ENCODE measurements at places on chromosomes 11 and 22.
A peak's percentile ranks its signal among the peaks of the same experiment; 100 is the strongest.

- no peak for DNase-seq
Measured at GRCh38 chr11:96736601-96737000, 346.8 kb downstream of the JRKL start.

GRCh38 chr11:35911013-35911412 is 32.8 kb upstream of the LDLRAD3 start:
- no peak for DNase-seq

DNA sequence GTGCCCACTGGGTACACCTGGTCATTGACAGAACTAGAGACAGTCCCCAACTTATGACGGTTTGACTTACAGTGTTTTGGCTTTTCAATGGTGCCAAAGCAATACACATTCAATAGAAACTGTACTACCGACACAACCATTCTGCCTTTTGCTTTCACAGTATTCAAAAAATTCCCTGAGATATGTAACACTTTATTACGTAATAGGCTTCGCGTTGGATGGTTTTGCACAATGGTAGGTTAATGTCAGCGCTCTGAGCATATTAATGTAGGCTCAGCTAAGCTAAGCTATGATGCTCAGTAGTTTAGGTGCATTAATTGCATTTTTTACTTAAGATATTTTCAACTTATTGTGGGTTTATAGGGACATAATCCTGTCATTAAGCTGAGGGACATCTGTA is 105.1 kb upstream of the B3GAT1 start:
- DNase-seq = no peak

DNA sequence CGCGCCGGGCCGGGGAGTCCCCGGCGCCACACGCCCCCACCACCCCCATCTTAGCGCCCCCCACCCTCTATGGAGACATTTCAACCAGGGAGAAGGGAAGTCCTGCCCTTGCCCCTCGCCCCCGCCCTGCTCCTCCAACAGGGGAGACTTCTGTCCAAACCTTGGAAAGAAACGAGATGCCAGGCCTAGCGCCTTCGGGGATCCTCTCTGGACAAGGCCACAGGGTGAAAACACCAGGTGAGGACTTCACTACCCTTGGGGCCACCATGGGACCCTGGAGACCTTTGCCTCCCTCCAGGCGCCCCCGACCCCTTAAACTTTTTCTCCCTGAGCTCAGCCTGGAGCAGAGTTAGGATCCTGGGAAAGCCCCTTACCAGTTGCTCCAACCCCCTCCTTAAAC is 11.6 kb upstream of the NPAS4 start:
- DNase-seq = no peak

GRCh38 chr11:73753938-73754337 is 6.9 kb downstream of the RAB6A start:
- DNase-seq = no peak

- DNase-seq = no peak
Measured at GRCh38 chr22:29148826-29149225, 56.9 kb upstream of the EMID1 start.

- DNase-seq = no peak
Measured at GRCh38 chr11:84524422-84525051, 1102.6 kb downstream of the DLG2 start.

DNA sequence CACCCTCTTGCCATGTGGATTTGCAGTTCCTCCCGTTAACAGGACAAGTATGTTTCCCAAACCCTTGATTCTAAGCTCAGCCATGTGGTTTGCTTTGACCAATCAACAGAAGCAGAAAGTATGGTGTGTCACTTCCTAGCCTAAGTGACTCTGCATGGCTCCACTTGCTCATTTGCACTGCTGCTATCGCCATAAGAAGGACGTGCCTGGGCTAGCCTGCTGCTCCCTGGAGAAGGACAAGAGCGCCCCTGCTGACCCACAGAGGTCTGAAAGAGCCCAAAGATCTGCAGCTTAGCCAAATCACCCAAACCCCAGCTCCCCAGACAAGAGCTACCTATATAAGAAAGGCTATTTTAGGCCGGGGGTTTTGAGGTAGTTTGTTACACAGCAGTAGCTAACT is 18.0 kb downstream of the TBRG1 start:
- DNase-seq = no peak

DNA sequence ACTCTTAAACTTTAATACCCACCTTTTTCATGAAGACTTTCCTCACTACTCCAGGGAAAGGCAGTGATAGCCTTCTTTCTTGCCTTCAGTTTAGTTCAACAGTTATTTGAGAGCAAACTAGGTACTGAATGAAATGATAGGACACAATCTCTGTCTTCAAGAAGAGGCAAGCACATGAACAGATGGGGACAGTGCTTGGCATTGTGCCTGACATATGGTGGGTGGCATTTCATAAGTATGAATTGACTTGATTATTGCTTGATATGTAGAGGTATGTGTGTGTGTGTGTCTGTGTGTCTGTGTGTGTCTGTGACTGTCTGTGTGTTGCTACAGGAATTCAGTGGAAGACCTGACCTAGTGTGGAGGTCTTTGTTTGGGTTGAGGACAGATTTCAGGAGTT is 504.1 kb downstream of the NELL1 start:
- DNase-seq = no peak

- no peak for DNase-seq
Measured at GRCh38 chr22:50016988-50017700, 4.6 kb upstream of the IL17REL start.

GRCh38 chr11:113172382-113172951 is 141.9 kb upstream of the TTC12 start:
- DNase-seq = no peak

DNA sequence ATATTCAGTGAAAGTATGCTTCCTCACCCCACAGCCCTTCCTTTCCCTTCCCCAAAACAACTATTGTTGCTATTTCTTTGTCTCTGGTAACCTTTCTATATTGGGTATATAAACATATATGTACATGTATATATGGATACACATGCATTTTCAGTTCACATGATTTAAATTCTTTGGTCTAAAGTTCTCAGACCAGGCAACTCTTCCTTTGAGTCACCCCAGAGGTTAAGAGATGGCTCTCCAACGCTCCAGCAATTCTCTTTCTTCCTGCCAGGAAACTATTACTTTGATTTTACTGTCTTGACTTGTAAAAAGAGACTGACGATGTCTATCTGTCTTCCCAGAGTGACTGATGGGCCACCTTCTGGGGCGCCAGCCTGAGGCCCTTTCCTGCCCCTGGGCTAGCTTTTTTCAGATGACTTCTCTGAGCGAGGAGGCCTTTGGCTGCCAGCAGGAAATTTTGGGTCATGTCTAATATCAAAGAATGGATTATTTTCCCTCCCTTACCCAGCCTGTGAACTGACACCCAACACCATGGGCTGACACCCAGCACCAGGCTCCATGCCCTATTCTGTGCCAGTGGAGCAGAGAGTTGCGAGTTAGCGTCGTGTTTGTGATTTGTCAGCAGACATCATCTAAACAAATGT is 14.4 kb upstream of the ST3GAL4 start:
- no peak for DNase-seq

DNA sequence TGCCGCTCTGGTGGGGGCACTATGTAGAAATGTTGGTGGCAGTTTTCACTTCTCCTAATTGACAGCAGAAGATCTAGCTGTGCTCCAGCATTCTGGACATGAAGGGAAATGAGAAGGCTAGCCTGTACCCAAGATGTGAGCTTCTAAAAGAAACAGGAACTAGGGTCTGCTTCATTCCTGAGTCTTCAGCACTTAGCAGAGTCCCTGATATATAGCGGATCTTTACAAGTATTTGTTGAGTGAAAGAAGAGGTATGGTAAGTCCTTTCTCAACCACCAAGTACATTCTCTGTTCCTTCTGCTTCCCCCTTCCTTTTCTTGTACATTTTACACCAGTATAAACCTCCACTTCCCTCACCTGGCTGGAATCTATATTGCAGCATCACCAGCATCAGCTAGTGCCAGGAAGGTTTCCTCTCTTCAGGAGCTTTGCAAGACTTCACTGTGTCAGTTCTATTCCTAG is 408.3 kb upstream of the CADM1 start:
- DNase-seq = no peak

- no peak for DNase-seq
Measured at GRCh38 chr11:80462211-80462610, 1021.4 kb upstream of the TENM4 start.

DNA sequence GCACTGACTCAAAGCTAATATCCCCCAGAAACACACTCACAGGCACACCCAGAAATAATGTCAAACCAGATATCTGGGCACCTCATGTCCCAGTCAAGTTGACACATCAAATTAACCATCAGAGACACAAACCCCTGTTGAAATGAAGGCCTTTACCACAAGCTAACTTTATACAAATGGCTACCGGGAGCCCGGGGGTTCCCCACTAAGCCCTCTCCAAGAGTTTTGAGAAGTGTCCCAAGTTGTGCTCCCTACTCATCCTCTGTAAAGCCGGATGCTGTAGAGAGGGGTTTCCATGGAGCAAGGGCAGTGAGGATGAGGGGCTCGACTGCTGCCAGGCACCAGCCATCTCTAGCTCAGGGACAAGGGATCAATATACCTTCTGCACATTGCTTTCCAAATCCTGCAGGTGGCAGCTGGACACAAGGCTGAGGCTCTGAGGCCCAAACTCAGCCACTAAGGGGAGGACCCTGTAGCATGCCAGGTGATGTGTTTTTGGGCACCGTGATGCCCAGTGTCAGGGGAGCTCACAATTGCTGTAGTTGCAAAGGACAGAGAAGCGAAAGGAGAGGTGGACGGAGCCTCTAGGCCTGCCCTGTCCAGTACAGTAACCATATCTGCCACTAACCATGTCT is 145.7 kb downstream of the TTC17 start:
- peak; percentile 20 for DNase-seq

- no peak for DNase-seq
Measured at GRCh38 chr22:22450343-22450839, 58.2 kb downstream of the ZNF280B start.

GRCh38 chr22:48112687-48113521 is 1350.5 kb downstream of the TBC1D22A start:
- DNase-seq = no peak

DNA sequence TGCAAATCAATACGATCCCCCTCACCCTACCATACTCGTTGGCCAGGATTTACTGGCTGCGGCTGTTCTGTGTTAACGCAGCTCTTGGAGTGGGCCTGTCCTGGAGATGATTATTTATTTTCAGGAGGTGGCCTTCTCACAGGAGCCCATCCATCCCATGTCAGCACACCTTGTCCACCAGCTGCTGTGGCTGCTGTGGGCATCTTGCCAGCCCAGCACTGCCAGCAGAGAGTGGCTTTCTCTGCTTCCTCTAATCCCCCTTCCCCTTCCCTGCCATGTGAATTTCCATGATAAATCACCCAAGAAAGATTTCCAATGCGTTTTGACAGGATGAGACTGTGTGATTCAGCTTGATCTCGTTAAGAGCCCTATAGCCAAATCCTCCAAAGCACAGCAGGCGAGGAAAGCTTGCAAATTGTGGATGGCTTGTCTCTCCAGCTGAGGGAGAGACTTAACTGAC is 309.1 kb upstream of the C11orf87 start:
- no peak for DNase-seq

GRCh38 chr11:15750535-15751308 is 605.6 kb downstream of the SOX6 start:
- no peak for DNase-seq

DNA sequence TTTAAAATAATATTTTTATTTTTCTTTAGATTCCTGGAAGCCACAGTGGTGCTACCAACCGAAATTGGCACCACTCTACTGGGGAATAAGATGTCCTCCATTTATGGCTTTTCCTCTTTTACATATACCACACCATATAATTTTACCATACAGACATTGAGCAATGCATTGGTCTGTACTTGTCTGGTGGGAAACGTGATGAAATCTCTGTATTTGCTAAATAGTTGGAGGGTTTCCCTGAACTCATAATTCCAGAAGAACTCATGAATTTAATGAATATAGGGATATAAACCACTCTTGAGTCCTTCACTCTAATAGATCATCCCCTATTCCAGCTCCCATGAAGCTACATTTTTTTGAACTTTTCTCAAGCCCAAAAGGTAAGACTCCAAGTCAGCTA is 28.0 kb upstream of the MMP13 start:
- no peak for DNase-seq

DNA sequence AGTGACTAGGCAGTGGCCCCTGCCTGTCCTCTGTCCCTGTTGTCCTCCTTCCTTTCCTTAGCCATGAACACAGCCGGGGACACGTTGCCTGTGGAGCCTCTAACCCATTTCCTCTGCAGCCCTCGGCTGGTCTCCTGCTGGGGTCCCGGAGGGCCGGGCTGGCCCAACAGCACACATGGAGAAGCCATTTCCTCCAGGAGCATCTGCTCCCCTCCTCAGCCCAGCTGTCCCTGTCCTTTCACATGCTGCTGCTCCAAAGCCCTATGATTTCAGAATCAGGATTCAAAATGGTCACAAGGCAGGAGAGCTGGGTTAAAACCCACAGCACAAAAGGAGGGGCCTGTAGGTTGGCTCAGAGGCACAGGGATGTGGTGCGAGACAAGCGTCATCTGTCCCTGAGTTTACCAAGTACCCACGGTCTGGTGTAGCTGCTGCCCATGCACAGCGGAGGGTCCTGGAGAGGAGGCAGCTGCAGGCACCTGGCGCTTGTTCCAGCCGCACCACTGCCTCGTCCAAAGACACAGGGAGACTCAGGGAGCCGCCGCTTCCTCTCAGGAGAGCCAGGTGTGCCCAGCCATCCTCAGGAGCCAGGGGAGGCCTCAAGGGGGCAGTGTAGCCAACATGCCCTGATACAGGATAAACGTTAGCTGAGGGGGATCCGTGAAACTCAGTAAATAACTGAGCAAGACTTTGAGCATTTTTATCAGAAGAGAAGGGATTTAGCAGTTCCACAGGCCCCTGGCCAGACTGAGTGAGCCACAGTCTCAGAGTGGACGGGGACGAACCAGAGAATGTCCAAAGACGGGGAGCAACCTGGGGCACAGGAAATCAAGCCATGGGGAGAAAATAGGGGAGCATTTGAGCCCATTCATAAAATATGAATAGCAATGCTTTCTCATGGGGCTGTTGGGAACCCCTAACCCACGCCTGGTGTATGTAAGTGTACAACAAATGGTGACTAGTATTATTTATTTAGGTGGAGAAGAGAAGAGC is 3.9 kb upstream of the VSIG10L2 start:
- DNase-seq = peak; percentile 51

DNA sequence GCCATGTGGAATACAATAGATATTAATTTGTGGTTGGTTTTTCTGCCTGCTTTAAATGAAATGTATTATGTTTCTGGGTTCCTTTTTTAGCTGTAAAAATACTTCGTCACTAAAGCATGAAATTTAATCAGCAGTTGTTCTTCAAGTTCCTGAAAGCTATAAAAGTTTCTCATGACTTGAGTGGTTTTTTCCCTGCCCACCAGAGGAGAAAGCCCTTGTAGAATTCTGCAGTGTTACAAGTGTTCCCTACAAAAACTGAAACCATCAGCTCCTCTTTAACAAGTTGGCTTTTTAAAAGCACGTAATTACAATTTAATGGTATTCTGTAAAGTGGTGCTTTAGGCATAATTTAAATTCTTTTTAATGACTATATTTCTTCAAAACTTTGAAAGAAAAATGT is 56.2 kb downstream of the PANX1 start:
- DNase-seq = no peak
